Stimulated activated CD4-positive, alpha-beta T cell treated with anti-CD3 and anti-CD28 coated beads, Interleukin-15, amount 100 ng/mL, for 24 hours (primary cell): ENCODE measurements at places on chromosomes 2 and 18.

DNA sequence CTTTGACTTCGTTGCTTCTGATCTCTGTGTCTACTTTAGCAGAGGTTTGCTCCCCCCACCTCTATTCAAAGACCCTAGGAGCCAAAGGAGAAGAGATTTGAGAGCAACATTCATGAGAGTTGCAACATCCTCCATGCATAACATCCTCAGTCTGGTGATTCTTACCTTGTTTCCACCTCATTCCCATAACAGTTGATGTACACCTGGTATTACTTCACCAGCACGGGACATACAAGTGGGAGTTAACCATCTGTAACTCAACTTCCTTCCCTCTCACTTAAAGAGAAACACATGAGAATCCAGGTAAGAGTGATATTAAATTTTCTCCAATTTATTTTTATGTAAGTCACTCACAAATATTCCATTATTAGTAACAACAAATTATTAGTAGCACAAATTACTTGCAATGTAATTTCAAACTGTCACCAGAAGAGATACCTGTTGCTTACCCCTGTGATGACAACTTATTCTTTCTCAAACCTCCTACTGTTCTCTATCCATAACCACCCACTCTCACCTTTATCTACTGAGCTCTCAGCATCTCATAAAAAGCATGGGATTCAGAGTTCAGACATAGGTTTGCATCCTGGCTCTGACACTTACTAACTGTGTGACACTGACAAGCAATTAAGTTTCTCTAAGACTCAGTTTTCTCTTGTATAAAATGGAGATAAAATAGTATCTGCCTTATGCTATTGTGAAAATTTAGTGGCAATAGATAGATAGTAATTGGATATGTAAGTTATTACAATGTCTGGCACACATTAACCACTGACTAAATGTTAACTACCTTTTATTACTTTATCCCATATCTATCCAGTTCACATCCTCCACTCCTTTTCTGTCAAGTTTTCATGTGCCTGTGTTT, 184.6 kb upstream of the SRD5A2 start:
- DNase-seq: no peak

GRCh38 chr2:52929412-52929811, 838.2 kb upstream of the CHAC2 start:
- no peak for DNase-seq

DNA sequence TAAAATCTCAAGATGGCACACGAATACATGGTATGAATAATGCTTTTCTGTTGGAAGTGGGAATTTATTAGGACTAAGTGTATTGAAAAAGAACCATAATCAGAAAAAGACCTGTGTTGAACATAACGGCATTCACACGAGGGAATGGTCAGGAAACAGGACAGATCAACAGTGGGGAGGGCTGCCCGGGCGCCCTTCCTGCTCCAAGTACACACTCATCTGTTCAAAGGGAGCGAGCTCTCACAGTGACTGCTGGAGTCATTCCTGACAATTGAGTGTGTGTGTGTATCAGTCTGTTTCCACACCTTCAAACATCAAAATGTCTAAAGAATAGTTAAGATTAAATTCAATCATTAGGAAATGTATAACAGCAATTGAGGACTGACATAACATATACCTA, 167.2 kb downstream of the HDAC4 start:
- DNase-seq: no peak

GRCh38 chr18:7908681-7909299, 341.7 kb downstream of the PTPRM start:
- DNase-seq: no peak

DNA sequence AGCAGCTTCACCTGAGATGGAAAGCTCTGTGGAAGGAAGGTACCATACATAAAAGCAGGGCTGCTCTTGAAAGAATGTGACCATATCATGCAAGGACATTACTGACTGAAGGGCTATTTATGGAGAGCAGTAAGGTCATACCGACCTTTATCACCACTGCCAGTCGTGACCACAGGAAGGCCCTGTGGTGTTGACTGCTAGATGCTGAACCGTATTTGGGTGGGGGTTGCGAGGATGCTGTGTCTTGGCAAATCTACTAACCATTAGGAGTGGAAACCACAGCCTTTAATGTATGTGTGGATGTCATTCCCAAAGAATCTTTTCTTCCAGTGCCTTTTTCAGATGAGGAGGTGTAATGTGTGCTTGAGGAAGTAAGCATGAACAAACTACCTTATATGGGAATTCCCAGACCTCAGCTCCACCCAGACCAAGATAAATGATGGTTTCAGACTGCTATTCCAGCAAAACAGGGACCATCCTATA, 60.8 kb downstream of the LIMS1 start:
- peak; percentile 36 for DNase-seq

DNA sequence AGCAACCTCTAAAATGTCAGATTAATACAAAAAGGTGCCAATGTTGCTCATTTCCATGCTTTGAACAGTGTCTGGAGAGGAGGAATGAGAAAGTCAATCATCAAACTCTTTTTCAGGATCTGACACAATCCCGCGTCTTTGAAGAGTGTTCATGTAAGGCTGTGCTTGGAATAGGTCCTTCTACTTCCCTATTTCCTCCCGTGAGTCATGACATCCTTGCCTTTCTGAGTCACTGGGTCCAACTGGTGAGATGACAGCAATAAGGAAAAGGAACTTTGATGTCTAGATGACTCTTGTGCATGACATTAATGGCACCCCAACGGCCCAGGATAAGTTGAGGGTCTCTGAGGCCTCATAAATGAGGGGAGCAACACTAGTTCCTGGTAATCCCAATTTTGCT, 109.0 kb upstream of the CELF4 start:
- no peak for DNase-seq

DNA sequence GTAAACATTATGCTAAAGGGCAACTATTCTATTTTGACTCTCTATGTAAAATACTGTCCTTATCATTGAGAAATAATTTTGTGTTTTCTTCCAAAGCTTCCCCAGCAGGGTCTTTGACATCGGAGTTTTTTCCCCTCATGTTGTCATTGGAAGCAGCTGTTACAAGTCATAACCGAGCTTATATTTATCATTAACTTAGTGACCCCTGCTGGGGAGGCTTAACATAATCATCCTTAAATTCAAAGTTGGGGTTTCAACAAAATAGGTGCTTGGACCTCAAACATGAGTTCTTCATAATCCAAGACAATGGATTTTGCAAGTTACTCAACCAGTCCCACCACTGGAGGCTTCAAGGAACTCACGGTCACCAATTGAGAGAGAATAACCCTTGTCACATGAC, 330.9 kb downstream of the DCC start:
- no peak for DNase-seq

DNA sequence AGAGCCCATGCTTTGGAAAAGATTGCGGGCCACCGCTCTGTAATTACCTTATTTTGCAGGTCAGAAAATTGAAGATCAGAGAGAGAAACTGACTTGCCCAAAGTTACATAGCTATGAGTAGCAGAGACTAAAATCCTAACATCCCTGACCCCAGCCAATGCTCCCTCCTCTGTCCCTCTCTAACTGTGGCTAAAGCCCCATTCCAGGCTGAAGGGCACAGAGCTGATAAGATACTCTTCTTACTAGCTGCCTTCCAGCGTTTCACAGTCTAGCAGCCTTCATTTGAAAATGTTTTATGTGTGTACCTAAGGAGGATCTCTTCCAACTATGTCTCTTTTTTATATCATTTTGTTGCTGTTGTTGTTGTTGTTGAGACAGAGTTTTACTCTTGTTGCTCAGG, 81.4 kb upstream of the LRATD1 start:
- DNase-seq: no peak

DNA sequence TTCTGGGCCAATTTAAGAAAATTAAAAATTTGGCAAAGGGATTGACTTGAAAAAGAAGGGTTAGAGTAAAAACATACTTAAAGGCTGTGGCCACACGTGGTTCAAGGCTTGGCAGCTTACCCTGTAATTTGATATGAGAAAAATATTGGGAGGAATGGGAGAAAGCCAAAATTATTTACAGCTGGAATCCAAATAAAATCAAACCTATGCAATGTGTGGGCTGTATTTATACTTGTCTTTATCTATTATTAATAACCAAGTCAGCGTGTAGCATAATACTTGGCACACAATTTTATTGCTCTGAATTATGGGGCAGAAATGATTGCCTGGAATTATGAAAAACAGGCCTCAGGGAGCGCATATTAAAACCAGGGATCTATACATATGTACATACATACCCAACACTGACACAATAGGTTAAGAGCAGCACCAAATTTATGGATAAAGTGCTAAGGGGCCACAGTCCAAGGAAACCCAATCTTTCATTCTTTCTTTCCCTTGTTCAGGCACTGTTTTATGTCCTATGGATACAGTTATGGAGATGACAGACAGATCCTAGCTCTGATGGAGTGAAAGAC, 35.6 kb downstream of the FAM124B start:
- DNase-seq: no peak

DNA sequence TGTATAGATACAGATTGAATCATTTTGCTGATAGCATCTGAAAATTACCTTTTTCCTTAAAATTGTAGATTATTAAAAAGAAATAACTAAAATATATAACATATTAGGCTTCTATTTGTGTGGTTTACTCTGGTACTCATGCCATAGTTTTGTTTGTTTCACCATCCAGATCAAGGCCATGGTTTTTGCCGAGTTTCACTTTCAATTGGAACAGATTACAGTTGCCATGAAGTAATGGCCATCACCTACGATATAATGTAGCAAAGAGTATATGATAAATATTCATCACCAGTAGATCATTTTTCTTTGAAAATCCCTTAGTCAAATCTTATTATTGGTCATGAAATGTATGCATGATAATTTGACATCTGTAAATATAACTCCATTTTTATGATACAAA, 11.9 kb upstream of the DNAH7 start:
- DNase-seq: no peak

DNA sequence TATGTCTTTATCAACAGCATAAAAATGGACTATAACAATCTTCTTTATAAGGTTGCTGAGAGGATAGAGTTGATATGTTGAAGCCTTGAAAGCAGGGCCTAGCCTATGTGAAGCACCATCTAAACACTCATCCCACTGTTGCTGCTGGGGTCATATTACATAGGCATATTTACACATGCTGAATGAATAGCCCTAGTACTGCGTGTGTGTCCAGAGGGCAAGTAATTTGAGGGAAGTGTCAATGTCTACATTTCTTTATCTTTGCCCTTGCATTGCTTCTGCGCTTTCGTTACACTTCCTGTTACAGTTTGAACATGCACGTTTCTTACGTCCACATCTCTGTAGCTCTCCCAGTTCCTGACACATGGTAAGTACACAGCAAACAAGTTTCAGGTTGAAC, 280.3 kb upstream of the ATP5MC3 start:
- no peak for DNase-seq

GRCh38 chr2:36060133-36060532, 295.4 kb upstream of the CRIM1 start:
- no peak for DNase-seq

- no peak for DNase-seq
These were observed 2.3 kb upstream of the FZD7 start for GRCh38 chr2:202031246-202031951.

GRCh38 chr2:391696-392095, 103.8 kb upstream of the ALKAL2 start:
- peak; percentile 24 for DNase-seq

GRCh38 chr18:617970-618504, 21.2 kb downstream of the CLUL1 start:
- DNase-seq: no peak

GRCh38 chr2:197934261-197934933, 130.0 kb downstream of the PLCL1 start:
- DNase-seq: no peak

GRCh38 chr18:2545155-2545554, 26.1 kb downstream of the METTL4 start:
- no peak for DNase-seq

DNA sequence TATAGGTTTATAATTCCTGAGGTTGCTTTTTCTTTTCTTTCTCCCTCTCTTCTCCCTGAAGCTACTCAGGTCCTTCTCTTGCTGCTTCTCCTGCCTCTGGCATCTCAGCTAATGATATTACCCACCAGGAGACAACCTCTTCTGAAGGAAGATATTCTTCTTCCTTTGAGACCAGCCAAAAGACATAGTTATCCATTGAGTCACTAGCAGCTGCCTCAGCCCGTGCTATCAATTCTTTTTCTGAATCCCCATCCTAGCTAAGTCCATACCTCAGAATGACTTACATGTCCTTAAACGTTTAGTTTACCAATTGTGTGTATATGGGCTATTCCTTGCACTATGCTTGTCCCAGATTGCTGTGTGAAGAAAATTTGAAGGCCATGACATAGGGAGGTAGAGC, 25.0 kb upstream of the RNF103 start:
- no peak for DNase-seq

- DNase-seq: no peak
These were observed 53.1 kb downstream of the PRELID3A start for GRCh38 chr18:12460874-12461273.

DNA sequence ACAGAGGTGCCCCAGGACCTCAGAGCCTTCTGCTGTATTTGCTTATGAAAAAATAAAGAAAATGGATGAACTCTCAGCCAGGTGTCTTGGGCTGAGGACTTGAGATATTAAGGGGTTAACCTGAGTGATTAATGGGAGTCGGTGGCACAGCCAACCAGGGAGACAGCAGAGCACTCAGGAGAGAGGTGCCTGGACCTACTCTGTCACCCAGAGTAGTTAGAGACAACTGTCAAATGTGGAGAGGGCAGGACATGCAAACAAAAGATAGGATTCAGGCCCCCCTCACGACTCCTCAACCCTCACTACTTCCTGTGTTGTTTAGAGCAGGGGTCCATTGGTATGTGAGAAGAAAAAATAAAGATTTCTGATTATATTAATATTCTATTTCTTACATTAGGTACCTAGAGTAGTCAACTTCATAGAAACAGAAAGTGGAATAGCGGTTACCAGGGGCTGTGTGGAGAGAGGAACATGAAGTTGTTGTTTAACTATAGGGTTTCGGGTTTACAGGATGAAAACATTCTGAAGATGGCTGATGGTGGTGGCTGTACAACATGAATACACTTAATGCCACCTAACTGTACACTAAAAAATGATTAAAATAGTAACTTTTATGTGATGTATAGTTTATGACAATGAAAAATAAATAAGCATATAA, 28.6 kb upstream of the CETN1 start:
- DNase-seq: no peak

- no peak for DNase-seq
These were observed 695.1 kb downstream of the PLCL1 start for GRCh38 chr2:198499539-198499938.

- DNase-seq: no peak
These were observed 1.4 kb upstream of the REEP1 start for GRCh38 chr2:86338778-86339295.

GRCh38 chr2:138942466-138942865, 162.3 kb upstream of the NXPH2 start:
- DNase-seq: no peak

DNA sequence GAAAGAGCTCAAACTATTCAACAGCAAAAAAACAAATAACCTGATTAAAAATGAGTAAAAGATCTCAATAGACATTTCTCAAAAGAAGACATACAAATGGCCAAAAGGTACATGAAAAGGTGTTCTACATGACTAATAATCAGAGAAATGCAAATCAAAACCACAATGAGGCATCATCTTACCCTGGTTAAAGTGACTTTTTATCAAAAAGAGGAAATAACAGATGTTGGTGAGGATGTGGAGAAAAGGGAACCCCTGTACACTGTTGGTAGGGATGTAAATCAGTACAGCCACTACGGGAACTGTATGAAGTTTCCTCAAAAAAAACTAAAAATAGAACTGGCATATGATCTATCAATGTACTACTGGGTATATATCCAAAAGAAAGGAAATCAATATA, 39.8 kb upstream of the TMEM163 start:
- DNase-seq: no peak
